ENCODE measurements at places on chromosomes 13 and 19. TPM values are rescaled to one million over a fixed set of nuclear protein-coding genes. Genes with fewer than 3 reads are reported as not detected.

DNA sequence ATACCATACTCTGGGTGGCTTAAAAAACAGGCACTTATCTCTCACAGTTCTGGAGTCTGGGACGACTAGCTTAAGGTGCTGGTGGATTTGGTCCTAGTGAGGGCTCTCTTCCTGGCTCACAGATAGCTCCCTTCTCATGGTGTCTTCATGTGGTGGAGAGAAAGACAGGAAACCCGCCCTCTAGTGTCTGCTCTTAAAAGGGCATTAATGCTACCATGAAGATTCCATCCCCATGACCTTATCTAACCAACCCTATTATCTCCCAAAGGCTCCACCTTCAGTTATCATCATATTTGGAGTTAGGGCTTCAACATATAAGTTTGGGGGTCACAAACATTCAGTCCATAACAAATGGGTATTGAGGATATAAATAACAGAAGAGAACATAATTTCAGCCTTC is 139.4 kb downstream of the HS6ST3 start:
- ATAC-seq = no peak

DNA sequence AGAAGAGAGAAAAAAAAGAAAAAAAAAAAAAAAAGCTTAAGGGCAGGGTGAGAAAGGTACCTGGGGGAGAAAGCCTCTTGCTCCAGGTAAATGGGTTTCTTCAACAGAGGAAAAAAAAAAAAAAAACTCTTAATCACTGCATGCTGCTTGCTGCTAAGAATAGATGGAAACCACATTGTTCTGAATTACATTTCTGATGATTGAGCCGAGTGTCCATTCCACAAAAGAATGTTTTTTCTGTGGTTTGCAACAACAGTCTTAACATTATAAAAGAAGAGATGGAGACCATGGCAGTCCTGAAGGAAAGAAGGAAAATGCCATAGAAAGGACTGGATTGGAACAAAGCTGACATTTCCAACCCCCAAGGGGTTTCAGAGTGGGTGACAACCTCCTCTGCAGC is 1312.7 kb downstream of the SLITRK1 start:
- ATAC-seq = no peak

FFAR2 gene
- total RNA-seq = 0.58 TPM

CCDC8 gene
- 12.4 TPM for total RNA-seq

All from motor neuron (in vitro differentiated cells).